Fibroblast of upper back skin (primary cell): ENCODE measurements at places on chromosomes 4 and X.

DNA sequence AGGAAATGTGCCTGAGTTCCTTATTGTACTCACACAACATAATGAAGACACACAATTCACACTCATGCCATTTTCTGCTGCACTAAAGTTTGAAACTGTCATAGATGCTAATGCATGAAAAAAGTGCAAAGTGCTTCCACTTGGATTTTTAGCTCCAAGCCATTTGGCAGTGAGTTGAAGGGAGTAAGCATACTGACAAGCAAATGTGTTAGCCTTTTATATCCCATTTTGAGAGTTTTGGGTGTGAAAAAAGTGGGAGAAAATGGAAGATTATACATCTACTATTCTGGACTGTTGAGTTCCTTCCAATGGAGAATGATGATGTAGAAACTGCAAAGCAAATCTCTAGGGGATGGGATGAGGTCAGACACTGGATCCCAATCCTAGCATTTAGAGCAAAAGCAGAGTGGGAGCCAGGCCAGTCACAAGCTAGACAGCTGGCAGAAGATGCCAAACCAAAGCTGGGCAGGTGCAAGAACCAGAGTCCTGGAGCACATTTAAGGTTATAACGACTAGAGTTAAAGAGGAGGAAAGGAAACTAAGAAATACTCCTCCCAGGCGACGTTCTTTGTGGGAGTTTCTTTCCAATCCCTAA lies 216.8 kb downstream of the FBXO8 start:
- DNase-seq, result no peak

DNA sequence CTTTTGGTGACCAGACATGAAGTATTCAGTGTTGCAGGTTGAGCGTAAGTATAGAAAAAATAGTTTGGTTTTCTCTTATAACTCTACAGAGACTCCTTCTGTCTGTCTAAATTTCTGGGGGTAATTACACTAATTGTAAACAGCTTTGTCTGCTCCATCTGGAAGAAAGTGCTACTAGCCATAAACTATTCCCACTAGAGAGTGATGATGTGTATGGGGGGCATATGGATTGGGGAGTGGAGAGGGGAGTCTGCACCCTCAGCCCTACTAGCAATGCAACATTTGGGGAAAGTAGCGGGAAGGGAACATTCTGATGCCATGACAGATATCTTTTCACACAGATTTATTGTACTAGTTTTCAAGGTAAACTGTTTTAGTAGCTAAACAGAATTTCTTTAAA lies 549.7 kb downstream of the TRIML1 start:
- peak; percentile 49 for DNase-seq

GRCh38 chr4:150952167-150952845 lies 62.8 kb downstream of the LRBA start:
- DNase-seq, result no peak

GRCh38 chrX:48761674-48762471 lies at the start of gene GLOD5:
TSS of gene GLOD5 (plus strand) at chrX:48761747. CDS start at chrX:48761791, 44 bp downstream.
- DNase-seq, result no peak

GRCh38 chr4:83858131-83858530 lies 322.2 kb downstream of the GPAT3 start:
- no peak for DNase-seq

DNA sequence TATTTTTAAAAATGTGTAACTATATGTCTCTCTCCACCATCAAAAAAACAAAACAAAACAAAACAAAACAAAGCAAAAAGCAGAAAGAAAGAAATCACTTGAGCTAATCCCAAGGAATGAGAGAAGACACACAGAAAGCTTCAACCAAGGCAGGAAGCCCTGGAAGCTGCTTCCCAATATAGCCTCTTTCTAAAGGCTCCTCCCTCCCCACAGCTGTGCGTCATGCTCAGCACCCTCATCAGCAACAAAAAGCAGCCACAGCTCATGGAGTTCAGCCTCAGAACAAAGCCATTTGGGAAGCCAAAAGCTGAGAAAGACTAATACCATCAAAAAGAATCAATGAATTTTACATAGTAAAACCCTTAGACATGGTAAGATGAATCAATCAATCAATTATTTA lies 501.6 kb upstream of the SMIM31 start:
- no peak for DNase-seq

DNA sequence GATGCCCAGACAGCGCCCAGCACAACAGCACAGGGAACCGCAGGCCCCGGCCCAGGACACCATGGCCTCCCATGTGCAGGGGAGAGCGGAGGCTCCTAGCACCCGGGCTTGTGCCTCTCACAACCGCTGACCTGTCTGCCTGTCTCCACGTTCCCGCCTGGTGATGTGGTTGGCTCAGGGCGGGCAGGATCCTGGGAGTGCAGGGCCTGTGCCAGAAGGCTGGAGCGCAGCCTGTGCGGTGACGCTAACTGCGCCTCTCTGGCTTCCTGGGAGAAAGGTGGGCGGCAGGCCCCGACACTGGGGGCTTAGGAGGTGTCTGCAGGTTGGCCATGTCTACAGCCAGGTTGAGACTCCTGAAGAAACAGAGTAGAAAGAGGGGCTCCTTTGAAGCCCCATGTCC lies 48.7 kb downstream of the CPZ start:
- DNase-seq, result no peak

GRCh38 chr4:102422843-102423242 lies 77.6 kb upstream of the SLC39A8 start:
- no peak for DNase-seq

DNA sequence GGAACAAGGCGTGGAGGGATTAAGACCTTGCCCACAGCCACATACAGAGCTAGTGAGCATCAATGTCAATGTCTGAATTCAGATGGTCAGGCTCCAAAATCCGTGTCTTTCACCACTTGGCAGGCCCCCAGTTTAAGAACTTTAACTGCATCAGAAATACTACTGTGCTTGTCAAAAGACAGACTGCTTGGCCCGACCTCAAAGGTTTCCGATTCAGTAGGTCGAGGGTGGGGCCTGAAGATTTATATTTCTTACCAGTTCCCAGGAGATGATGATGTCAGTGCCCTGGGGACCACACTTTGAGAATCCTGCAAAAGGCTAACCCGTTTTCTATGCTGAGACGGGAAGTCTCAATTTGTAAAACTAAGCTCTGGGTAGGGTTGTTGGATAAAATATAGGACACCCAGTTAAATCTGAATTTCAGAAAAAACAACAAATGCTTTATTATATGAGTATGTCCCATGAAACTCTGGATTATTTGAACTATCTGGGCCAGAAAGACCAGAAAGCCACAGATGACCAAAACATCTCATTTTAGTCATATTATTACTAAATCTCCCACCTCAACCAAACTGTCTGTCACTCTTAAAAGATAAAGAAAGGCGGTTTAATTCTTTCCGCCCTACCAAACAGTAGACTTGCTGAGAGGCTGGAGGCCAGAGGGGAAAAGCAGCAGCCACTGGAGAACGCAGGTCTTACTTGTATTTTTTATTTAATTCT lies 42.7 kb downstream of the GATB start:
- DNase-seq, result peak; percentile 52

- DNase-seq, result no peak
These were observed 33.5 kb downstream of the MED28 start for GRCh38 chr4:17647927-17648326.

DNA sequence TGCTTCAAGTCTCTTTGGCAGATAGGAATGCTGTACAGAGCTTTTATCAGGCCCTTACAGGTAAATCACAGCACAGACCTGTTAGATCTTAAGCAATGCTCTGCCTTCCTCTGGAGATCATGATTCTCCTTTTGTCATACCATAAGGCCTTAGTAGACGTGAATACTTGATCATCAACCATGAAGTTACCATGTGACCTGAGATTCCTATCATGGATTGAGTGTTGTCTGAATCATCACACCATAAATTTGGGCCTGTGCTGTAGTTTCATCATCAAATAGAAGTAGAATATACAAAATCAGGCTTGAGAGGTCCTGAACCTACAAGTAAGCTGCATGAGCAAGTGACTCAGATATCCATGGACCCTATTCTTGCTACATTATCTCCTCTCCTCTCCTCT lies 466.8 kb upstream of the INTU start:
- peak; percentile 19 for DNase-seq

DNA sequence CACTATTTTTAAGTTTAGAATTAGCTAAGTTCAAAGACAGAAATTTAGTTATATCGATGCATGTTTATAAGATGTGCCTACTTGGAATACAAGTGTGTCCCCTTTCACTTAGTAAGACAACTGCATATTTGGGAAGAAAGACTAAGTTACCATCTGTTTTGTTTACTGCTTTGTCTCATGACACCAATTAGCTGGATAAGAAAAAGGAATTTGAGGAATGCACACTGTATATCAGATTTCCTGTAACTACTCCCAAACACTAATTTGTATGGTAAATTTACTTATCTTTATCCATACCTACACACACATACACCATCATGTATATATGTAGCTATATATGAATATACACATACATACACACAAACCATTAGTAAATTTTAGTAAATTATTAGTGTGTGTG lies 1442.8 kb upstream of the IGFBP7 start:
- DNase-seq, result no peak

- peak; percentile 96 for DNase-seq
These were observed 14.4 kb upstream of the CXCL8 start for GRCh38 chr4:73725985-73726384.

DNA sequence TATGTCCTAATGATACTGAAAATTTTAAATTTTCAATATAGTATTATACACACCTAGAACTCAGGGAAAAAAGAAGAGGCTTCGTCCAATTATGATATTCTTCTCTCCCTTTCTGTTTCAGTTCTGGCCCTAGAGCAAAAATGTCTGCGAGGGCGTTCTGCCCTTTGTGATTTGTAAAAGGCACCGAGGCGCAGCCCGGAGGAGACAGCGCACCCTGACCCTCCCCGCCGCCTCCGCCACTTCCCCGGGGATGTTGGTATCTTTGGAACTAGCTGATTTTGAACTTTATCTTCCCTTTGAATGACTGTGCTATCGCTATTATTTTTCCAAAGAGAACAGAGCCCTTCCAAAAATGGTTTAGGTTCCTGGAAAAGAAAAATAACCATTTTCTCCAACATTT lies 173.2 kb upstream of the FAM9B start:
- no peak for DNase-seq

DNA sequence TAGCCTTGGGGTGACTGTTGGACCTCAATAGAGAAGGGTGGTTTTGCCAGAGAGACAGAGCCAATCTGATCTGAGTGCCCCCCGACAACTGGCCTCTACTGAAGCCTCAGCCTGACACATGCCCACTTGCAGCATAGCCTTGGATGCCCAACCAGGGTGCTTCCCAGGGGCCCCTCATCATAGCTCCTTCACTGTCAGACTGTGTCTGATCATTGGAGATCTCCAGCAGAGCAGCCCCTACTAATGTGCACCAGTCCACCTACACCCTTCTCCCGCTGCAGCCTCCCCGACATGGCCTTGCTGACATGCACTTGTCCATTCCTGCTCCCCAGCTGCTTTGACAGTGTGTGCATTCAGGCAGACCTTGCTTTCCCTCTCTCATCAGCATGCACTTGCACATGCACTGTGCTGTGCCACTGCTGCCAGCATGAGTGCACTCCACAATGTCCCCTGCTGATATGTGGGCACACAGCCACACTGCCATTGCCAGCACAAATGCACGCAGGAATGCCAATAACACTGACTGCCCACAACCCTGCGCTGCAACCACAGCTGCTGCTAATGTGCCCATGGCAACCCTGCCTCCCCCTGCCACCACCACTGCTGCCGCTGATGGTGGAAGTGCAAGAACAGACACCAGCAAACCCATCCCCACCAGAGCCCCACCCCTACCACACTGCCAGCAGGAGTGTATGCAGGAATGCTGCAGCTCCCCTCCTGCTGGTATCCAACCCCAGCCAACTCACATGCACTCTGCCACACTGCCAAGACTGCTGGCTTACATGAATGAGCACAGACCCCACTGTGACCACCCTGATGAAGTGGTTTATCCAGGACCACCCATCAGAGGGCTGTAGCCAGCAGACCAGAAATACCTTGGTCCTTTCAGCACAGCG lies 68.1 kb upstream of the ZMAT1 start:
- no peak for DNase-seq
